ENCODE measurements at places on chromosomes 11 and 22. TPM values are rescaled to one million over a fixed set of nuclear protein-coding genes. Genes with fewer than 3 reads are reported as not detected.

ME3 gene
- 25.5 TPM for total RNA-seq

NXPE2 gene
- total RNA-seq, result 0.36 TPM

OVOL1 gene
- not detected for total RNA-seq

TSSK2 gene
- total RNA-seq, result not detected

DNAJB13 gene
- not detected for total RNA-seq

CALCB gene
- 0.33 TPM for total RNA-seq

MS4A7 gene
- 37.5 TPM for total RNA-seq

CLCF1 gene
- 2.9 TPM for total RNA-seq
